ENCODE measurements at places on chromosomes 13 and 19.

DNA sequence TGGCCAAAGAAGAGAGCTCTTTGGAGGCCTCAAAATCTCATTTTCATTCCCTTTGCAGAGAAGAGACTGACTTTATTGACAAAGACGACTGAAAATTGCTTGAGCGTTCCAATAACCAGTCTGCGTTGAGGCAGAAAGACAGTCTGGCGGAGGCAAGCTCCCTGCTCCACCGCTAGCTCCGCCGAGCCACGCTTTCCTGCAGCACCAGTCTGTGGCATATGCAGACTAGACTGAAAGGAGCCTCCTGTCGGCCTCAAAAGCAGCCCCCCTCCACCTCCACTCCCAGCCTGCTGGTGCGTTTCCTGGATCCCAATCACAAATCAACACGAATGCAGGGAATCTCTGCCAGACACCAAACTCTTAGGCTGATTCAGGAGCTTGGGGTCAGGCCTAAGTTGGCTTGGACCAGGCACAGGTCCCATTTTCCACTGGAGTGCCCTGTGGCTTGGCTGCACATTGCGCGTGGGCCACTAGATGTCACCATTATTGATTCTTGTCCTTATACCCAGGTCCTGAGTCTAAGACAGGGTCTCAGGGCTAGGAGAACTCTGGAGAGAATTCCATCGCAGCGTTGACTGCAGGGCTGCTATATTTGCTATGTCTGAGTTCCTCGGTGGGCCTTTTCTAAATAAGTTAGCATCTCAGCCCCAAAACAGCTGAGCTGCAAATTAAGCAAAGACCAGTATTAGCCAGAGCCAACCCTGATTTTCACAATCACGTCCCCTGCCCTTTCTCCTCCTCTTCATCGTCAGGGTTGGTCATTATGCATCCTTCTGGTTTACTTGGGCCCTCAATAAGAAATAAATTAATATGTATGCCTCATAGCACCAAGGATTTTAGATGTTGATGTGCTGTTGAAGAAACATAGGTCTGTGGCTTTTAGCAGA lies 5.2 kb upstream of the ZNF507 start:
- no peak for DNase-seq

GRCh38 chr13:112587212-112587763 lies 665 bp downstream of the TUBGCP3 start:
- peak; percentile 90 for DNase-seq

GRCh38 chr19:10964903-10965302 lies 4.1 kb downstream of the SMARCA4 start:
- no peak for DNase-seq

- DNase-seq = peak; percentile 53
These were observed 438.8 kb downstream of the EFNB2 start for GRCh38 chr13:106096661-106097092.

DNA sequence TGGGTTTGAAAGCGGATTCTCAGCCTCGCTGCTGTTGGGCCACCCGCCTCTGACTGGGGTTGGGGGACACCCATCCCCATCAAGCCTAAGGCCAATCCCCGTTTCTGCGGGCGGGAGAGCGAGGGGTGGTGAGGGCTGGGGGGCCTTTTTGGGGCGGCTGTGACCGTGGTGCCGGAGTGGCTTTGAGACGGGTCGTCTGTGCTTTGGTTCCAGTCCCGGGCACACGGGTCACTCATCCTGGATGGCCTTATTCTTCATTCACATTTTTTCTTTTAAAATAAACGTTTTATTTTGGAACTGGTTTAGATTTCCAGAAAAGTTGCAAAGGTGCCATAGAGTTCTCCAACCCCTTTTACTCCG lies 1.6 kb downstream of the ZNRF4 start:
- DNase-seq = no peak

DNA sequence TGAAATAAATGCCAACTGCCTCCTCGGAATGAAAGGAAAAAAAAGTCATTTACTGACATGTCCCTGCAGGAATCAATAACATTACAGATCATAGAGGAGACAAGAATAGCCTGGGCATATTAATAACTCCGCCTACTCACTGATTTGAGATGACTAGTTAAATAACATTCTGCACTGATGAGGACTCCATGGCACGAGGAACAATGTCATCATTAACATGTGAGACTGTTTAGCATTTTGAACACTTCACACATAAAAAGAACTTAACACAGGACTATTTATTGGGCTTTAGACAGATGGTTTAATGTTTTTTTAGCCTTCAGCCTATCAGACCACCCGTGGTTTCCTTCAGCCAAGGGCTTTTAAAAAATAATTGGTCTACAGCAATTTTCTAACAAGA lies 170.1 kb downstream of the OLFM4 start:
- DNase-seq = no peak

- DNase-seq = peak; percentile 72
These were observed 645 bp downstream of the UBL3 start for GRCh38 chr13:29849731-29850212.

GRCh38 chr19:40367577-40368434 lies 19.3 kb downstream of the PLD3 start:
- no peak for DNase-seq

DNA sequence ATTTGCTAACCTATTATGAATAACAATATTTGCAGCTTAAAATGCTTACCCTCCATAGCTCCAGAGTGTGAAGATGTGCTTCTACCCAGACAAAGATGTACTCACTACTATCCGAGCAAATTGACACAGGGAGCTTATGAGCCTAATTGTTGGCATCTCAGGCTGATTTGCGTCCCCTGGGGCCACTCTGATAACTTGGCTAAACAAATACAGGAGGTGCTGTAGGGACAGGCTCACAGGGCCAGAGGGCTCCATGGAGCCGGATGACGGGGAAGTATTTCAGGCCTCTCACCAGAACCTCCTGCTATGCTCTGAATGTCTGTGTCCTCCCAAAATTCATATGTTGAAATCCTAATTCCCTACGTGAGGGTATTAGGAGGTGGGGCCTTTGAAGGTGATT lies 26.7 kb upstream of the C19orf12 start:
- no peak for DNase-seq

DNA sequence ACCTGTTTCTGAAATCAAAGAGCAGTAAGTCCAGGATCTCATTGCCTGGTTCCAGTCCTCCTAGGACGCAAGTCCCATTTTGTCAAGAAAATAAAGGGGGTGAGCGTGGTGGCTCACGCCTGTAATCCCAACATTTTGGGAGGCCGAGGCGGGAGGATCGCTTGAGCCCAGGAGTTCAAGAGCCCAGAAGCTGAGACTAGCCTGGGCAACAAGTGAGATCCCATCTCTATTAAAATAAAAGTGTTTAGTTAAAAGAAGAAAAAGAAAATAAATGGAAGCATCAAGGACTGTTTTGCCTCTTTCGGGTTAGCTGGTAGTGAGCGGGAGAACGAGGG lies 344 bp upstream of the HAUS5 start:
- no peak for DNase-seq

DNA sequence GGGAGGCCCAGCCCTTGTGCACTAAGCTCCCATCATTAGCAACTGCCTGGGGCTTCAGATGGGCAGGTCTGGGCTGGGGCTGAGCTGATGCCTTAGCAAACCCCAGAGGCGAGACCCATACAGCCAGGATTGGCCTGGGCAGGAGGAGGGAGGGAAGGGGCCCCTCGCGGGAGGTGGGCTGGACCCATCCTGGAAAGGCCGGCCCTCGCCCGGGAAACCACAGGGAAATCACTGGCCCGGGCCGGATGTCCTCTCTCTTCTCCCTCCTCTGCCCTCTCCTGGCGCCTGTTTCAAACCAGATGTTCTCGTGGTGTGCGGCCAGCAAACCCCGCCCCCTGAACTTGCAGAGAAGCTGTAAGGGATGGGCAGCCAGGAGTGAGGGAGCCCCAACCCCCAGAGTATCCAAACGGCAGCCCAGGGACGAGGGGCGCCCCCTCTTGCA lies 43.1 kb downstream of the TMEM255B start:
- peak; percentile 84 for DNase-seq

DNA sequence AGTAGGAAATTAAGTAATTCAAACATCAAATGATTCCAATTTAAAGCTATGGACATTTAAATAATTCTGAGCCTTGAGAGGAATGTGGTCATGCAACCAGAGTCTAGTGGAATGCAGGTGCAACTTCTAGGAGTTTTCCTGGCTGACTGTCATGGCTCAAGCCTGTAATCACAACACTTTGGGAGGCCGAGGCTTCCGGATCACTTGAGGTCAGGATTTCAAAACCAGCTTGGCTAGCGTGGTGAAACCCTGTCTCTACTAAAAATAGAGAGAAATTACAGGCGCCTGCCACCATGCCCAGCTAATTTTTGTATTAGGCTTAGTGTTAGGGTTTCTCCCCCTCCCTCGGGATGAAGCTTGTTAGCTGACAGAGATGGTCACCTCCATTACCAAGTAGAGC lies 6.4 kb downstream of the ZNF808 start:
- no peak for DNase-seq

DNA sequence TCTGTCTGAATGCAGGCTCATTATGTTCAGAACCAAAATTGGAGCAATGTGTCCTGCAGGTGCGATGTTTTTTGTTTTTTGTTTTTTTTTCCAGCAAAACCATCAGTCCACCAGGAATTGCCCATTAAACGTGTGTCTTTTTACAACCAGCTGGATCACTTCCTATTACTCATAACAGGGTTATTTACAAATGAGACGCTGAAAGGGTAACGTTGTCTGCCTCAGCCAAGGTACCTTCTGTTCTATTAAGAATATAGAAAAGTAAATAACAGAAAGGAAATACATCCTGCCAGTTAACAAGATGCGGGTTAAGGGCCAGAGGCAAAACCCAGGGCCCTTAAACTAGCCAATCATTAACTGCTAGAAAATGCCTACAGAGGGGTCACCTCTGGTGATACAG lies 590.4 kb downstream of the TBC1D4 start:
- DNase-seq = peak; percentile 55

GRCh38 chr19:18306888-18307260 lies 16.0 kb downstream of the LSM4 start:
- no peak for DNase-seq

DNA sequence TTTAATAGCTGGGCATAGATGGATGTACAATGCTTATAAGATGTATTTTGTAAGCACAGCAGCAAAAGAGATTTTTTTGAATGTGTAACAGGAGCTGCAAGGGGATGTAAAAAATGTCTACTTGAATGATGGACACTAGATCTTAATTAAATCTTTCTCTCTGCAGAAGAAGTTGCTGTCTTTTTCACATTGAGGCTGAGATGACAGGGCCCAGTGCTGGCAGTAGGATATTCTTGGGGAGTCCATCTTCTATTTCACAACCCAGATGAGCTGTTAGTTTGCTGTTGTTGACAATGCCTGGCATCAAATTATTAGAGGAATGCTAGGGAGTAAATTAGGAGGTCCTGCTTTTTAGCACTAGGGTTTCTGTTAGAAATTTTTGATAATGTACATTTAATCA lies 698.7 kb downstream of the SLITRK5 start:
- DNase-seq = no peak

DNA sequence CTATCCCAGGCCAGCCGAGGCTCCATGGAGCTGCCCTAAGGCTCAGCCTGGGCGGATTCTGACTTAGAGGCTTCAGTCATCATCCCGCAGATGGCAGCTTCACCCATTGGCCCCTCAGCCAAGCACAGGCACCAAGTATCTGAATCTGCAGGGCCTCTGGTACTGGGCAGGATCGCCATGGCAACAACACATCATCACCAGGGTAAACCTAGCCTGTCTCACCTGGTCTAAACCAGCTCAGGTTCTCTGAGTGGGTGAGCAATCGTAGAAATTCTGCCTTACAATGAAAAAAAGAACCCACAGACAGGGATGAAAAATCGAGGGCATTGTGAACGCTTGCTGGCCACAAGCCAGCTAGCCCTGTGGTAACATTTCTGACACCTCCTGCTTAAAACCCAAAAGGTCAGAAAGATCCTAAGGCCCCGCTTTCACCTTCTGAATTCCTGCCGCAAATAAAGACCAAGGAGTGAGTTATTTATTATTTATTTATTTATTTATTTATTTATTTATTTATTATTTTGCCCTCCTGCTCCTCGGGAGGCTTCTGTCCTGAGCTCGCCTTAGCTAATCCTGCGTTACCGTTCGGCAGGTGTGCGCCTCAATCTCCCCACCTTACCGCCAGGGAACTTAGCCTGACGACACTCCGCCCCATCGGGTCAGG lies 12.0 kb upstream of the CEACAM21 start:
- no peak for DNase-seq

DNA sequence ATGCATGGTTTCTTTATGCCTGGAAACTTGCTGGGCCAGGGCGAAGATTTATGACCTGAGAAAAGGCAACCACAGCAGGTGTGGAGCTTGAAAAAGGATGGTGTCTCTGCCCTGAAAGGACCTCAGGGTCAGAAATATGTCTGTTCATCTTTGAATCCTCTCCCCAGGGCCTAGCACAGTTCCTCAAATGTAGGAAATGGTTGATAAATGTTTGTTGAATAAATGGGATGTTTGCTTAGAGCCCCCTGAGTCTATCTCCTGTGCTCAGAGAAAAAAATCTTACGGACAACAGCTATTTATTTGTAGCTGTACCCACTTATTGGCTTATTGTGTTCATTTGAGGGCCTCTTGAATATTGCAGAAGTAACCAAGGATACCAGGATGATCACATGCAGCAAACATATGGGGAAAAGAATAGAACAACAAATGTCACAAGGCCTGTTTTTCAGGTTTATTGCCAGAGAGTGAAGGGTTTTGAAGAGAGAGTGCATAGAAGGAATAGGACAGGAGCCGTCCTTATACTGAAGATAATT lies 114.5 kb downstream of the KLF5 start:
- DNase-seq = no peak

GRCh38 chr13:37485756-37486155 lies 112.8 kb downstream of the POSTN start:
- DNase-seq = no peak

DNA sequence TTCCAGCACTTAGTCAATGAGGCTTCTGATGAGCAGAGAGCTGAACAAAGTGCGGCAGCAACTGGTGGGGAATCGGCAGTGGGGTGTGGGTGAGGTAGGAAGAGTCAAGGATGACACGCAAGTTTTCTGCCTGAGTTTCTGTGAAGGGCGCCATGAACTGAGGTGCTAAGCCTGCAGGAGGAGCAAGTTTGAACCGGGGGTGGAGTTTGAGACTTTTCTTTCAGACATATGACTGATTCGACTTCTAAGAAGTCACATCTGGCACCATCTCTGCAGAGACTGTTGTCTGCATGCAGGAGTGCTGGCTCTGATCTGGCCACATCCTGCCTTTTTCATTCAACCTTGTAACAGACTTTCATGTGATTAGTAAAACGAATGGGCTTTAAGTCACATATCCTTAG lies 14.8 kb upstream of the GPI start:
- DNase-seq = peak; percentile 35

DNA sequence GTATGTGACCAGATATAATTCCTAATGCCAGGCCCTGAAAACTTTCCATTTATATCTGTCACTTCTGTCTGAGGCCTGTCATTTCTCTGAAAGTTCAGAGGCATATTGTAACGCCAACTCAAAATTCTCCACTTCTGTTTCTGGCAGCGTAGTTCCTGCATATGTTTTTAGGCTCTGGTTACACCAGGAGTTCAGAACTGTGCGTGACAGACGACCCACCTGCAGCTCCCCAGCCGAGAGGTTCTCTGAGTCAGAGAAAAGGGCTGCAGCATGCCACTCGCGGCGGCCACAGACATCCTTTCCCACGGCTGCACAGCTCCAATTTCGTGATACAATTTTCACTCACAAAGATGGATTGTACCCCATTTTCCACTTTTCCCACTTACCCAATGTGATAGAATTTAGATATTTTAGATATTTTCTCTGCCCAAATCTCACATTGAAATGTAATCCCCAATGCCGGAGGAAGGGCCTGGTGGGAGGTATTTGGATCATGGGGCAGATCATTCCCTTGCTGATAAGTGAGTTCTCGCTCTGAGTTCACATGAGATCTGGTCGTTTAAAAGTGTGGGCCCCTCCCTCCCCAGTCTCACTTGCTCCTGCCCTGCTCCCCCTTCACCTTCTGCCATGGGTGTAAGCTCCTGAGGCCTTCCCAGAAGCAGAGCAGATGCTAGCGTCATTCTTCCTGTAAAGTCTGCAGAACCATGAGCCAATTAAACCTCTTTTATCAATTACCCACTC lies 308.1 kb downstream of the LIG4 start:
- no peak for DNase-seq

Measured in foreskin fibroblast (primary cell).